AG04450 (cell line): ENCODE measurements at places on chromosomes 5 and 9.
A peak's percentile ranks its signal among the peaks of the same experiment; 100 is the strongest.

DNA sequence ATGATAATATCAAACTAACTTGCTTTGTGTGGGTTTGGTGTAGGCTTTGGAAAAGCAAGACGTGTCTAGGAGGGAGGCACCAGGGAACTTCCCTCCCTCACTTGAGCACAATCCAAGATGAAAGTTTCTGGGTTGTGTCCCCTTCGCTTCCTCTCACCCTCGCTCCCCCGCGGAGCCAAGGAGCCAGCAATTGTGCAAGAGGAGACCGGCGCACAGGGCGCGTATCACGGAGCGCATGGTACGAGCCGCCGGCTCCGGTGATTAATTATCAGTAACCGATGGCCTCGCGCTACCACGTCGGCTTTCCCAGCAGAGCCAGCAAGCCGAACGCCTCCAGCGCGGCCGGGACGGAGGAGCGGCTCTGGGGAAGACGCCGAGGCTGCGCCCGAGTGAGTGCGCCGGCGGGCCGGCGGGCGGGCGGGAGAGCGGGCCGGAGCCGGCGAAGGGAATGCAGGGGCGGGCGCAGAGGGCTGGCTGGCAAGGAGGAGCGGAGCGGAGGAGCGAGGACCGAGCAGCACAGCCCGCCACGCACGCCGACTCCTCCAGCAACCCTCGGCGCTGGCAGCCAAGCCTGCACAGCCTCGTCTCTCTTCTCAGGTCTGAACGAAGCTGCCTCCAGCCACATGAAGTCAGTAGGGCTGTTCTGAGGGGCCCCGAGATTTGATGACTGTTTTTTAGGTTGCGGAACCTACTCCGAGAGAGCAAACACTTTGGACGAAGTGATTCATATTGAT is 143.6 kb downstream of the BNC2 start:
- peak; percentile 29 for DNase-seq

GRCh38 chr9:2154731-2155130 is 139.6 kb downstream of the SMARCA2 start:
- DNase-seq, result no peak

DNA sequence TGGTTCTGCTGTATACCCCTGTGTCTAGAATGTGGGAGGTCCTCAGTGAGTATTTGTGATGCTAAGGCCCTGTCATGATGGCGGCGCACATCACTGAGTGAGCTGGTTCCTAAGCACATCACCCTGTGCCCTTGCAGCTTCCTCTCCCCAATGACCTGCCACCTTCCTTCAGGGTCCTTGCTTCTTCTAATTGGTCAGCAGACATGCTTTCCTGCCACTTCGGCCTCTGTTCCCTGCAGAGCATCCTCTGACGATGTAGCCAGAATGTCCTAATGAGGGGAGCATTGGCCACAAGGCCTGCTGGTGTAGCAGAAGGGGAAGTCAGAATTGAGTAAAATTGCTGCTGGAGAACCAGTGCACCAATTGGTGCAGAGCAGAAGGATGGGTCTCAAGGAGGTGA is 31.1 kb upstream of the ANGPTL2 start:
- no peak for DNase-seq

DNA sequence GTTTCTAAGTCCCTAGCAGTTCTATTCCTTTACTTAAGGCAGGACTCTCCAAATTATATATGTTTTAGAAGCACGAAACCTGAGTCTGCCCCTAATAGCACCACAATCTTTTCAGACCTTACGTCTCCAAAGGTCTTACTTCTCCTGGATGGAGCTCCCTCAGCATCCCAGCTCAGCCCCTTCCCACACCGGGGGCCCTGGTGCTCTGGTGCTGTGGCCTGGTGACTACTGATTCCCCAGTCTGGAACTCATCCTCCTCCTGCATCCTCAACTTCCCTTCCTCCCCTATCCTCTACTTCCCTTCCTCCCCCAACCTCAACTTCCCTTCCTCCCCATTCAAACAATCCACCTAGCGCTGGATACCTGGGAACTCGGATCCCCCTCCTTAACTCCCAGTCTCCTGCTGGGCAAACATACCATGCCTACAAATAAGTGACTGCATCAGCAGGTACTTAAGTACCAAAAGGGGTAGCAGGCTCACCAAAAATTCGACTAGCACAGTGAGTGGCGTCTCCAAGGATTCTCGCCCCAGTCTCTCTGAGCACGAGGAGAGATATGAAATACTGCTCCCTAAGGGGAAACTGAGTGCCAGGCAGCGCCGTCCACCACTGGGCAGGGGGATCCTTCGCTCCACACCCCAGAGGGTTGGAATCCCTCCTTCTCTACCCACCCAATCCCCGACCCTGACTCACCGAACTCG is 831 bp downstream of the IGFBPL1 start:
- DNase-seq, result no peak

GRCh38 chr9:70589571-70590314 is 175.3 kb upstream of the KLF9 start:
- no peak for DNase-seq

- DNase-seq, result no peak
Measured at GRCh38 chr9:97970165-97970564, 13.0 kb upstream of the ANP32B start.

- no peak for DNase-seq
Measured at GRCh38 chr9:89686621-89687020, 81.8 kb downstream of the GADD45G start.

GRCh38 chr5:137631453-137631852 is 104.4 kb downstream of the KLHL3 start:
- no peak for DNase-seq

GRCh38 chr5:1685066-1685465 is 114.6 kb downstream of the MRPL36 start:
- DNase-seq, result no peak

- no peak for DNase-seq
Measured at GRCh38 chr5:132797651-132798050, 15.5 kb upstream of the SOWAHA start.

DNA sequence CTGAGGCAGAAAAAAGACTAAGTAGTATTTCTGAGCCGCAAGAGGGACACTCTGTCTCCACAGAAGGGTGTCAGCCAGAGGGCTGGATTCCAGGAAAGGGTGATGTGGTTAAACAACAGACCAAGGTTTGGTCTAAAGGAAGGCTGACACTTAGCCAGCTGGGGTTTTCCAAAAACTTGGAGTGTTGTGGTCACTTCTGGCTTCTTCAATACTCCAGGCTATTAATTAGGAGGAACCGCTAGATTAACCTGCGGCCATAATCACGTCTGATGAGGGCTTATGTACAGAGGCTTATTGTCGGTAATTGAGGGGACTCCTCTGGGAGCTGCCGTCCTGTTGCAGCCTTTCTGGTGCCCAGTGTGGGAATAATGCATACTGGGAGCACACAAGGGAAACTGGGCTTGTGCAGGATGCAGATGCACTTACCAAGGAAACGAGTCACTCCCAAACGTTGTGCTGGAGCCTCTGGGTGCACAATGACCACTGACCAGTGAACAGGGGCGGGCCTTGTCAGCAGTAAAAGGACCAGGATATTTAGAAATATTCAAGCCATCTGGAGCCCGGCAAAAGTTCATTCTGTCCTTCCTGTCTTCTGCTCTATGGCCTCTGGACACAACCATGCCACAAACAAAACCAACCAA is 70.2 kb upstream of the TUT7 start:
- no peak for DNase-seq

DNA sequence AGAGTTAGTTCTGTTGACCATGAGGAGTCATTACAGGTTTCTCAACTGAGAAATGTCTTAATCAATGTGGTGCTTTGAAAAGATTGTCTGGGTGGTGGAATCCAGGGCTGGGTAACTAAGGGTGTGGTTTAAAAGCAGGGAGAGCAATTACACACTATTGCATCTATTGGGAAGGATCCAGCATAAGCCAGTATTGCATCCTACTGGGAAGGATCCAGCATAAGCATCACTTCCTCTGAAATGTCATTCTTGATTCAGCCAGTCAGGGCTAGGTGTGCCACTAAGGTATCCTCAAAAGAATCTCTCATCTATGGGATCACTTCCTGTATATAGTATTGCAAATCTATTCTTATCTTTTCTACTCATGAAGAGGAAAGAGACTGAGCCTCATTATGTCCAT is 38.6 kb downstream of the ELOVL7 start:
- no peak for DNase-seq

DNA sequence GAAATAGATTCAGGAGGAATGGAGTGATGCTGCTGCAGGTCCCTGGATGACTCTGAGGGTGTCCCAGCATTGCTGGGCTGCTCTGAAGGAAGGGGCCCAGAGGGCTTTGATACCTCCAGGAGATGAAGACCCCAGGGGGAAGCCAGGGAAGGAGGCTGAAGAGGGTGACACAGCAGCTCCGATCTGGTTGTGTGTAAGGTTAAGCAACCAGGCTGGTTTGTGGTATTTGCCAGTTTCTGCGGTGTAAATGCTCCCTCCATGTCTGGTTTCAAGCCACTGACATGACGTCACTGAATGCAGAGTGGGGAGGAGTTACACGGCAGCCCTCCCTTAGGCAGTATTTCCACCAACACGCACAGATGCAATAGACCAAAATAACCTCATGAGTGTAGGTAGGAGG is 40.0 kb upstream of the ORM1 start:
- DNase-seq, result peak; percentile 75

DNA sequence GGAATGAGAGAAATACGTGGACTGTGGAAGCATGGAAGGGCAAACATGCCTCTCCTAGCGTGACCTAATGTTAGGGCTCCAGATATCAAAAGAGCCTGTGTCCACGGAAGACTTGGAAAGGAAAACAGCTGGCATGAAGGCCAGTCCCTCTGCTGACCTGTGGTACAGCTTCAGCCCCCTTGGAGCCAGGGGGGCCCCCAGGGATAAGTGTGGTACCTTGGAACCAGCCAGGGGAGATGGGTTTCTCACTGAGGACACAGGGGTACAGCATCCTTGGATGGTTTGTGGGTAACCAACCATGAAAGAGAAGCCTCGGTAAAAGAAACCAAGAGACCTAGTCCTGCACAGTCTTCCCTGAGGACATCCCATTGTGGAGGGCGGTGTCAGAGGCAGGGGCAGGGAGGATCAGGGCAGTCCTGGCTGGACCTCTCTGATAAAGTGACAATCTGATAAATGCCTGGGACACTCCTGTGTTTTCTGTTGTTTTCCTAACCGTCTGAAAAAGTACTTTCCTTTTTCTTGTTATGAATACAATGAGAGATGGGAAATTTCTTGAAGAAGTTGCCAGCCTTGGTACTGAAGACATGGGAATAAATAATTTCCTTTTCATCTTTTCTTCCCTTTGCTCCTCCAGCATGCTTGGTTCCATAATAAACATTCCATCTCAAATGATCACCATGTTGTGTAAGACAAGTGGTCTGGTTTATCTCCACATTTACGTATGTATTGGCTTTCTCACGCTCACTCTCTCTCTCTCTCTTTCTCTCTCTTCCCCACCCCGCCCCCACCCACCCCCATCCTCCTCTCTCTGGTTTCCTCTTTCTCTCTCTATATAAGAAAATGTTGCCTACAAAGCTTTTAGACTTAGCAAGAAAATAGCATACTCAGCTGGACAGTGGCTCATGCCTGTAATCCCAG is 102.1 kb downstream of the SUSD1 start:
- peak; percentile 92 for DNase-seq

- no peak for DNase-seq
Measured at GRCh38 chr5:4246447-4246846, 650.8 kb downstream of the IRX1 start.

GRCh38 chr5:173890195-173890991 is 2.2 kb downstream of the CPEB4 start:
- no peak for DNase-seq

- no peak for DNase-seq
Measured at GRCh38 chr5:146683861-146684260, 167.9 kb upstream of the GPR151 start.

- DNase-seq, result no peak
Measured at GRCh38 chr5:95557841-95558240, 2.9 kb downstream of the ARSK start.

DNA sequence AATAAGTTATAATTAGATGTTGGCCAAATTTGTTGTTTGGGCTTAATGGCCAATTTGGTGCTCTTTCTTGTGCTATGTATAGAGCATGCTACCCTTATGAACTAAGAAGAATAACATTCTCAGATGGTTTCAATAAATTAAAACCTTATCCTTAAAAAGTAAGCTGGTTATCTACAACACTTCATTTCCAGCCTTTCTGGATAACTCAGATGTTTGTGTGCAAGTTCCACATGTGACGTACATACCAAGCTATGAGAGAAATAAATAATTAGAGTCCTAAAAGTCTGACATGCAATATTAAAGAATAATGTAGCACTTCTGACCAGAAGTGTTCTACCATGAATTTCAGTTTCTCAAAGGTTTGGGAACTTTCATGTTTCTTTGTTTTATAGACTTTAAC is 11.7 kb downstream of the MTREX start:
- no peak for DNase-seq

DNA sequence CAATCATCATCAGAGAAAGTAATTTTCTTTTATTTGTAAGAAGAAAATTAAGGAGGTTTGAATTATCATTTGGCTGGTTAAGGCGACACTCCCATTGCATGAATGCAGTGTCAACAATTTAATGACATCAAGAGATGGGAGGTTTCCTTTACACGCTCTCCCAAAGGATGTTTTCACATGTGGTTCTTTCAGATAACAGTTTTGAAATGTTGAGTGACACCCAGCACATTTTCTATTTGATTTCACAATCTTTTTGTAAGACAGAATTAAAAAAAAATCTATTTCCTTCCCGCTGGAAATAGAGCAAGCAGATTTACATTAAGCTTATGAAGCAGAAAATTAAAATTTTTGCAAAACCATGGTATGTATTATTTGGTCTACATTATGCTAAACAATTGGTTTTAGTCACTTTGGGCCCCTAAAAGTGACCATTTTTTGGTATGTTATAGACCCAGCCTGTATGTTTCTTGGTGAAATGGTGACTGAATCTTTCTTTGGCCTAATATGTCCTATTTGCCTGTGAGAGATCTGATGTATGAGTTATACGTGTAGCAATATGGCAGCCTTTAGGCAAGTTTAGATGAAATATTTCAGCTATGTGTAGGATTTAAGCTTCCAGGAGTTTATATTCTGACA is 18.9 kb upstream of the ANKRD55 start:
- DNase-seq, result no peak

GRCh38 chr5:172834415-172835289 is 601 bp downstream of the ERGIC1 start:
- DNase-seq, result no peak

DNA sequence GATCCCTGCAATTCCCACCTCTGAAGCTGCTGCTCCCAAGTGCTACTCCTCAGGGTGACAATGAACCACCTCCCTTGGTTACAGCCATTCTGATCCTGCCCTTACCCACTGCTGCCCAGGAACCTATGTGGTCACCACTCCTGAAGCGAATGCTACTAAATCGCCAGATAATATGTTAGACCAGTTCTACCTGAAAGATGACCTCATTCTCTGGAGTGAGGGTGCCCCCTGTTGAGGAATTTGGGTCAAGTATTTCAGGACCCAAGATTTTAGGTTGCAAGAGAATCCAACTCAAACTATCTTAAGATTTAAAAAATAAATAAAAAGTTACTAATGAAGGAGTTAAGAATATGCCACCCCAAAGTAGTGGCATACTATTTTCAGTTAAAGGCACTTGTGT is 5.8 kb upstream of the SNAPC3 start:
- peak; percentile 24 for DNase-seq
